ENCODE measurements at places on chromosomes 7 and 10. TPM values are rescaled to one million over a fixed set of nuclear protein-coding genes. Genes with fewer than 3 reads are reported as not detected.
A peak's percentile ranks its signal among the peaks of the same experiment; 100 is the strongest.

- no peak for DNase-seq
Measured at GRCh38 chr7:155983176-155983815, 171.0 kb upstream of the SHH start.

DNA sequence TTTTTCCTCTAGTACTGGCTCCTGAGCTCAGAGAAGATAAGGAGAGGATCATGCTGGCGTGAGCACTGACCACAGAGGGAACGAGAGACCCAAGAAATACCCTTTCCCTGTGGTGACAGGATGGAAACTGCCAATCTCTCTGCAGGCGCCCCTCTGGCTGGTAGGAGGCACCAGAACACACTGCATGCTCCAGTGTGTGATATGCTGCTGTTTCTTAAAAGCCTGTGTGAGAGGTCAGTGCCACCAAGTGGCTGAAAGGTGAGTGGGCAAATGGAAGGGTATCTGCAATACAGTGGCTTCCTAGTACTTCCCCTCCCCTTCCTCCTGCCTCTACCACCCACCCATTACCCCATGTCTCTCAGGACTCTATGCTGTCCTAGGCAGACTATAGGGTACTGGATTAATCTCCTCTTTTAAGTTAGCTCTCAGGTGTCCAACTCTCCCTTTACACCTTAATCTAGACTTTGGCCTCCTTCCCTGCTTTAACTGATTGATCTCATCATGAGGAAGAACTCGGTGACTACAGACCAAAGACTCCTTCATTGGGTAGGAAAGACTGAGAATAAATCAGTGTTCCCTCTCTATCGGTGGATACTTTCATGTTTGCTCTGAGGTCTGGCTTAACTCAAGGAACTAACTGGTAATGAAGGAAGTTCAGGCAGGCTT is 283.6 kb downstream of the ADRA2A start:
- DNase-seq = peak; percentile 50

DNA sequence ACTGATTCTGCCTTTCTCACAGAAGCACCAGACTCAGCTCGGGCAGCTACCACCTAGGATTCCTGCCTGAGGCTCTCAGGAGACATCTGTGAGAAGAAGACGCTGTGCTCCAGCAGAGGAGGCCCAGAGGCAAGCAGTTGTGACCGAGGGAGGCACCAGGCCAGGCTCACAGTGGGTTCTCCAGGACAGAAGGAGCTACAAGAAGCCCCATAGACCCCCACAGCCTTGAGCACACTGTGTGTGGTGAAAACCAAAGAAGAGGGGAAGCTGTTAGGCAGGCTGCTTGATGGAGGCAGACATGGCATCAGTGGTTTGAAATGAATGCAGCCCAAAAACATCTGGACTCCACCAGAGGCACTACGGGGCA is 198.8 kb downstream of the GRID1 start:
- DNase-seq = no peak

DNA sequence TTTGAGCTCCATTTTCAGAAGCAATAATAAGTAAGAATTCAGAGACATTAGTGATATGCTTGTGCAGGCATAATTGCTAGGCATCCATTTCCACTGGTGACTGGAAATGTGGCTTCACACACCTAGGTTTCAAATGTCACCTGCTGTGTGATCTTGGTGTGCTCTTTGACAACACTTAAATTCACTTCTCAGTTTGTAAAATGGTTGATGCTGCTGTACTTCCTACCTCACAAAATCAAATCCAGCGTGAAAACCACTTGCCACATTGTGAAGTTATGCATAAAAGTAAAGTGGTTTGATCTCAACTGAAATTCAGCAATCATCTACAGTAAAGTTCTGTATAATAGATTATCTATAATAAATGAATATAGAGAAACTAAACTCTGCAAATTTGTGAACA is 82.4 kb downstream of the APBB1IP start:
- peak; percentile 34 for DNase-seq

Gene C7orf57
- total RNA-seq = not detected

Gene DYNC1I1
- 8.7 TPM for total RNA-seq
